ENCODE measurements at places on chromosomes 1 and 21.

DNA sequence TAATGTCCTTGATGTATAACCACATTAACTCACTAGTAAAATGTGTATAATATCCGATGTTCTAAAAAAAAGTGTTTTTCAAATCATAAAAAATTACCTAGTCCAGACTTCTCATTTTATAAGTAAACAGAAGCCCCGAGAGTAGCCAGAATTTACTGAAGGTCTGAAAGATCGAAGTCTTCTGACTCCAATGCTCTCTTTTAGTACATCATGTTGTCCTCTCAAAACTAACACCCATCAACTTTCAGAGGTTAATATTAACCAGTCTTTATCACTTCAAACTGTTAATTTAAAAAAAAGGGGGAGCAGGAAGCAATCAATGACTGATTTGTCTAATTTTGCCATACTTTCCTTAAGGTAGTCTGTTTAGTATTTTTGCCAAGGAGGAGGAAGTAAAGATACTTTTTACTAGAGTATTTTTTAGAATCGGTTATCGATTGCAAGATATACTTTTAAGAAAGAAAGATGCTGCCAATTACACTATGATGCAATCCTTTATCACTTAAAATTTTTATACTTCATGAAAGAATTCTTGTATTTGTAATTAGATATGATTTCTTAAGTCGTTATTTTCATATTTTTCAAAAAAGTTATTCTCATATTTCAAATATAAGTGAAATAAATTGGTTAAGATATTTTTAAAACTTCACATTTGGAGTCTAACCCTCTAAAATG lies 25.5 kb downstream of the CCDC18 start:
- DNase-seq = no peak

DNA sequence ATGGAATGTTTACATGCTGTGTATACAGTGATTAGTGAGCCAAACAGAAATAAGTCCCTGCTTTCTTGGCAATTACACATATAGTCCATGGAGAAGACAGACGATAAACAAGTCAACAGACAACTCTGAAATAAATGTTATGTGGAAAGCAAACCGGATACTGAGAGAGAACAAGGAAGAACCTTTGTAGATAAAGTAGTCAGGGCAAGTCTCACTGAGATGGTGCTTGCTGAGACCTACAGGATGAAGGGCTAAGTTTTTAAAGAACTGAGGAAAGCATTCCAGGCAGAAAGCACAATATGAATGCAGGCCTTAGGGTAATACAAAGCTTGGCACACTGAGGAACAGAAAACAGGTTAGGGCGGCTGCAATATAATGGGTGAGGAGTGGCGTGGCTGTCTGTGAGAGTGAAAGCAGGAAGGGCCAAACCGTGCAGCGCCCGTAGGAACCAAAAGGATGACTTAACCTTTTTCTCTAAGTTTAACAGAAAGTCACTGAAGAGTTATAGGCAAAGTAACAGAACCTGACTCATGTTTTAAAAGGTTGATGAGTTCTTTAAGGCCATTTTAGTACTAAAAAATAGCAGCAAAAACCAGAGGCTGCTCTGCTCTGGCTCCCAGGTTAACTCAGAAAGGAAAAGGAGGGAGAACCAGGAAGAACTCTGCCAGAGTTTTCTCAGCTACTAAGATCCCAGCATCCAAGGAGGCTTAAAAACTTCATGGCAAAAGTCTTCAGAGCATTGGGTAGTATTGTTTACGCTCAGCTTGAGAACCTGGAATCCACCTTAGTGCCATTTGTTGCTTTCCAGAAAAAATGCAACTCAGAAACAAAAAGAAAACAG lies 8.7 kb upstream of the TTF2 start:
- DNase-seq = no peak

DNA sequence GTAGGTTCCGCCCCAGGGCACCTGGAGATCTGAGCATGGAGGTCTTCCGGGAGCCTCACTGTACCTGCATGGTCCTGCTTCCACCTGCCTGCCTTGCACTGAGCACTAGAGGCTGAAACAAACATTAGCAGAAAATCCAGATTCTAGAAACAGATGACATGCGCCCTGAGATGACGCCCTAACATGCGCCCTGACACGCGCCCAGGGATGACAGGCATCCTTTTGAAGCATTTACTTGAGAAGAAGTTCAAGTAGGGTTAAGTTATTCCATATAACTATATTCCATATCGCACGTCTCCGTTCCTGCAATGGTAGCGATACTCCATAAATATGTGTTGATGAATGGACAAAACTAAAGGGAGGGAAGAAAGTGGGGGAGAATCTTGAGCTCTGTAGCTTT lies 13.7 kb downstream of the ACTA1 start:
- DNase-seq = no peak

DNA sequence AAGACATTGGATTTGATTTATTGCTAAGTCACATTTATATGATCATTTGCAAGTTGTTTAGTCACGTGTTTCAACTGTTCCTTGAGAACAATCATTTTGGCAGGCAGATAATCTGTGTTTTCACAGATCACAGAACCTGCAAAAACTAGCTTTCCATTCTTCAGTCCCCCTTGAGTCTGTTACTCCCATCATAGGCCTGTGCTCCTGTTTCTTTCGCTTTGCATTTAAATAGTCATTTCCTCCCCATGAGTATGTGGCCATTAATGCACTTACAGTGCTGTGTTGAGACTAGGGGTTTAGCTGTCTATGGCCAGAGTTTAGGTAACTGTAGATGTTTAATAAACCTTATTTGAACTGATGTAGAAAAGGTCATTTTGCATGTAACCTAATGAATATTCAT lies 214.5 kb downstream of the PATJ start:
- DNase-seq = no peak

DNA sequence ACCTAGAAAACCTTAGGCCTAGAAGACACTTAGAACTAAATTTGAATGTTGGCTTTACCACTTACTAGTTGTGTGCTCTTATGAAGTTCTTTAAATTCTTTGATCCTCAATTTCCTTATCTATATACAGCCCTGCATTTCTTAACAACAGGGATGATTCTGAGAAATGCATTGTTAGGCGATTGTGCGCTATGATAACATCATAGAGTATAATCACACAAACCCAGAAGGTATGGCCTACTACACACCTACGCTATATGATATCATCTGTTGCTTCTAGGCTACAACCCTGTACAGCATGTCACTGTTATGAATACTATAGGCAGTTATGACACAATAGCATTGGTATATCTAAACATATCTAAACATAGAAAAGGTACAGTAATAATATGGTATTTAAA lies 137.4 kb downstream of the CHD1L start:
- DNase-seq = no peak

GRCh38 chr1:31625561-31626222 lies 8.2 kb downstream of the HCRTR1 start:
- no peak for DNase-seq

GRCh38 chr1:78070758-78071157 lies 25.0 kb downstream of the GIPC2 start:
- DNase-seq = peak; percentile 37

DNA sequence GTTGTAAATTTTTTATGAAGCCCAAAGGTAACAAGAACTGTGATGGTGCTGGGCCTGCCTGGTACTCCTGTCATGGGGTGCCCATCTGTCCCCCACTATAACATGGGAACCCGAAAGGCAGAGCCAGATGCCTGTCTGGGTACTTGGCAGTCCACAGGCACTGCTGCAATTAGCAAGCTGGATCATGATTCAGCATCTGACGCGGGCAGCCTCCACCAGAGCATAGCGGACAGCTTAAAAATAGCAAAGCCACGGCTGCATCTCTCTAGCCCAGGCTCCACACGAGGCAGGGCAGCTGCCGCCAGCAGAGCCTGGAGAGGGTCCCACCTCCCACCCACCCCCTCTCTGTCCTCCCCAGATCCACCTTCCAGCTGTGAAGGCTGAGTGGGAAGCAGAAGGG lies 22.9 kb downstream of the SUSD4 start:
- DNase-seq = no peak

GRCh38 chr1:22689505-22689904 lies 21.1 kb upstream of the EPHB2 start:
- DNase-seq = peak; percentile 98

GRCh38 chr1:177585302-177586220 lies 384.3 kb downstream of the SEC16B start:
- peak; percentile 97 for DNase-seq

All from DMS53 (cell line).